ENCODE measurements at places on chromosomes 5 and 9. TPM values are rescaled to one million over a fixed set of nuclear protein-coding genes. Genes with fewer than 3 reads are reported as not detected.

DNA sequence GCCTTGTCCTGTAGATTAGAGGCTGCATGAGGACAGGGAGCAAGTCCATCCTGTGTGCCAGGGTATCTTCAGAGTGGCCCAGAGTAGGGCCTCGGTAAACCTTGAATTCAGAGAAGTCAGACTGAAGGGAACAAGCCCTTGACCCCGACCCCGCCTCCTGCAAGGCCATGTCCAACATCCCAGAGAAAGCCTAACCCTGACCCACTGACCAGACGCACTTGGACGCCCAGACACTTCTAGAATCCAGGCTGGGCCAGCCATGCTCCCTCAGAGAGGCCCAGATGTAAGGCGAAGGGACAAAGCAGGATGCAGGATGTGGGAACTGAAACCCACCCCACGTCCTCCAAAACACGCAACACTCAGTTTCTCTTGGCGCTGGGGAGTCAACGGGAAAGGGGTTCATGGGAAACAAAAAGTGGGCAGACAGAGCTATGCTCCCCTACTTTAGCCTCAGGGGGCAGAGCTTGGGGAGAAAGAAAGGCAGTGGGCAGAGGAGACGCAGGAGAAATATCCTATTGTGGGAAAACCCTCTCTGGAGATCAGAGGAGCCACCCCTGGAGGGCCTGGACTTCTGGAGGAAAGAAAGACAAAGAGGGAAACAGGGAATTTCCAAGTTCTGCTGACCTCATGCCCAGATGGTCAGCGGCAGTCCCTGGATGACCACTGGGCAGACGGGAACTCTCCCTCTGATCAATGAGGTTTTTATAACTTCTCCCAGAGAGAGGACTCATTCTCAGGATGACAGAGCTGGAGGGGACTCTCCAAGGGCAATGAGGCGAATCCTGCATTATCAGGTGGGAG, 13.0 kb downstream of the TNIP1 start:
- DNase-seq: no peak

CTXN3 gene
- not detected for total RNA-seq

DNA sequence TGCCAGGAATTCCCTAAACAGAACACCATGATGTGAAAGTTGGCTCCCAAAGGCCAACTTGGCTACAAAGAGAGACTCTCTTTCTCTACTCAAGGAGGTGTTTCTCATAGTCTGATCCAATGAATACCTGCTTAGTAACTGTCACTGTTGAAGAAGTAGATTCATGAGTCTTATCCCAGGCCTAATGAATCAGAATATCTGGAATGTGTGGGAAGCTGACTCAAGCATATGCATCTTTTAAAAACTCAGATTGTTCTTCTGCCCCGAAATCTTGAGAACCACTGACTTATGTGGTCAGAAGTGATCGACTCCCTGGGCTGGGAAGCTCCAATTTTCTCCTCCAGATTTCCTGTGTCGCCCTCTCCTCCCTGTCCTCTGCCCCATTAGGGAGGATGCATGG, 345.6 kb downstream of the PLK2 start:
- no peak for DNase-seq

DNA sequence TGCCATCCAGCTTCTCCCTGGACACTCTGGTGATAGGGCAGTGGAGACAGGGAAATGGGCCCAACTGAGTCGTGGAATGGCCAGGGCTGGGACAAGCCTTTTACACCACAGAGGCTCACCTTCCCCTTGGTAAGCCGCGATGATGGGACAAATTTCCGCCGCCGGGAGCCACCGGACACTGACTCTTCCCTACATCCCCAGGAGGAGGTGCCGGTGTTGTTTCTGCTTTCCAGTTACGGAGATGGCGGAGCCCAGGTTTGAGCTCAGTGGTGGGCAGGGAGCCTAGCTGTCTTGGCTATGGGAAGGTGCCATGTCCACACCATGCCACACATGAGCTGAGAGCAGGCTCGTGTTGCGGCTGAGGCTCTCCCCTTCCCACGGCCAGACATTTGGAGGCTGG, 19.9 kb upstream of the WNK2 start:
- DNase-seq: no peak

- DNase-seq: no peak
Measured at GRCh38 chr9:2267181-2267745, 252.1 kb downstream of the SMARCA2 start.

TLE1 gene
- 1.2 TPM for total RNA-seq

IL13 gene
- total RNA-seq: 0.51 TPM

DNA sequence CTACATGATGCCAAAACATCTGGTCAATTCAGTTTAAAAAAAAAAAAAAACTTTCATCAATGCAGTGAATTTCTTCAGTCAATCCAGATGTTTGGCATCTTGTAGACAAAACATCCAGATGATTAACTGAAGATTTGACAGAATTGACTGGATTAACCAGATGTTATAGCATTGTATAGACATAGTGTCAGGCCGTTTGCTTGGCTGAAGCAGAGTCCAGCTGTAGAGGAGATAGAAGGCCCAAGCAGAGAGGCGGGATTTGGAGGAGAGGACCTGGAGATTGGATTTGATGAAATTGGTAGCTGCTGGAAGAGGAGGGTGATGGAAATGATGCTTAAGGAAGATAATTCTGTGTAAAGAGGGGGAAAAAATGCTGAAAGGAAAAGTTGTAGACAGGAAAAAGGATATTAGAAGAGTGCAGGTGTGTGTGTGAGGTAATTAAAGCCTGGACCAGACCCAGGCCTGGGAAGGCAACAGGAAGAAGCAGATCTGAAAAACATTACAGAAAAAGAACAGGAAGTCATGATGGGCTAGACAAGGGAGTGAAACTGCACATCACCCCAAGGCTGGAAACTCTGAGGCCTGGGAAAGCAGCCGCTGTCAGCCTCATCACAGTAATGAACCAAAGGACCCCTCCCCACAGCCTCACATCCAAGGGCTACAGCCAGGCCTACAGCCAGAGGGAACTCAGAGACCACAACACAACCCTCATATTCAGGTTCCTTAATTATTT, 258.3 kb downstream of the CWC27 start:
- no peak for DNase-seq

DNA sequence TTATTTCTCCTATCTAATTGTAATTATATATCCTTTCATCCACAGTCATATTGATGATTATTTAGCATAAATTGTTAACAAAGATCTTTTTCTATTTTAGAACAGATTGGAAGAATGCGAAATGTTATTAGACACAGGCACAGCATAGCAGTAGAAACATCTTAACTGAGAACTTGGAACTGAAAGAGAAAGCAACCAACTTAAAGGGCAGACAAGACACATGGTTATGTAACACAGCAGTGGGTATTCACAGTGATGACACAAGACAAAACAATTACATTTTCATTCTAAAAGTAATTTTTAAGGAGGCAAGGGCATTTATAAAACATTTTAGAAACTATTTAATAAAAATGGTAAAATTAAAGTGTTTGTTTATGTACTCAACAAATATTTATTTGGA, 57.7 kb upstream of the MEF2C start:
- no peak for DNase-seq

HSD17B4 gene
- 22.5 TPM for total RNA-seq

DNA sequence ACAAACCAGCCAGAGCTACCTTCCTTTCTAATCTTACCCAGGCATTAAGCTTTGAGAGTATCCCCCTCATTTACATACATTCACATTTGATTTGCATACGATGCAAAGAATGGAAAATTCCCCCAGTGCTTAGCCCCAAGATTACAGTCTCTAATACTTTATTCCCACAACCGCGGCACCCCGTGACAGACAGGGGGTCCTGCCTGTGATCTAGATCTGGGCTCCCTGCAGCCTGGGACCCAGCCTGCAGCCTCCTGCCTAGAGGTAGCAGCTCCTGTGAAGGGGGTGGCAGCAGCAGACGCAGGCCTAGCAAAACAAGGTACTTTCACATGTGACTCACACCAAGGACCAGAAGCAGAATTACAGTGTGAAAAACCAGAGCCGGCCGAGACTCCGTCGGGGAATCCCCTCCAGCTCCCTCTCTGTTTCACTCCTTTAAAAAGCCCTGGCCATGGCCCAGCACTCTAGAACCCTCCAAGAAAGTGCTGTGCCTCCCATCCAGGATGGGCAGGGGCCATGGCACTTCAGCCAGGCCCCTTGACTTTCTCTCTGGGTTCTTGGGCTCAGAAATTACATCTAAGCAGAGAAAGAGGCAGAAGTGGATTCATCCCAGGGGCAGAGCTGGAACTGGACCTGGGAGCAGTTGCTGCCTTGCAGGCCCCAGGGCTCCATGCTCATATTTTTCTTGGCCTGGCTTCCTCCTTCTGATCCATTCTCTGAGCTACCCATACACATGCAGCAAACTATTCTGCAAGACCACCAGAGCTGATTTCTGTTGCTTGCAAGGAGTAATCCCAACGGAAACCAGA, 14.0 kb upstream of the TCF7 start:
- DNase-seq: peak; percentile 71

FABP6 gene
- total RNA-seq: not detected

GRCh38 chr5:20556115-20556763, 568.2 kb upstream of the CDH18 start:
- no peak for DNase-seq

ZCCHC7 gene
- 47.1 TPM for total RNA-seq

- DNase-seq: peak; percentile 47
Measured at GRCh38 chr5:76542887-76543690, 80.1 kb downstream of the F2RL2 start.

GRCh38 chr5:10343486-10343885, 10.0 kb upstream of the MARCHF6 start:
- DNase-seq: no peak

- DNase-seq: no peak
Measured at GRCh38 chr9:135983208-135984071, 22.3 kb upstream of the UBAC1 start.

DNA sequence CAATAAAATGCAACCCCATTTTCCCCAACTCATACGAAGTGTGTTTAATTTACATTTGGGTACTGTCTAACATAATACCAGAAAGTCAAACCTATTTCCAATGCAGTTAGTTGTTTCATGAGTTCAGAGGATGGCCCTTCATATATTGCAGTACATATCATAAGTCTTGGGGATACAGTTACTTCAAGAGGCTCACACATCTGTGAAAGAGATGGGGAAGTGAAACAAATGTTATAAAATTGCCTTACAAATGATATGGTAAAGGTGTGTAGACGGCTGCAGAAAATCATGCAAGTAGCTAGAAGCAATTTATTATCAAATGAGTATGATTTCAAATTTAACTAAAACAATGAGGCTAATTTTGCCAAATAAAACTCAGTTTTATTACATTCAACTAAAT, 219.0 kb upstream of the CDH12 start:
- DNase-seq: no peak

DNA sequence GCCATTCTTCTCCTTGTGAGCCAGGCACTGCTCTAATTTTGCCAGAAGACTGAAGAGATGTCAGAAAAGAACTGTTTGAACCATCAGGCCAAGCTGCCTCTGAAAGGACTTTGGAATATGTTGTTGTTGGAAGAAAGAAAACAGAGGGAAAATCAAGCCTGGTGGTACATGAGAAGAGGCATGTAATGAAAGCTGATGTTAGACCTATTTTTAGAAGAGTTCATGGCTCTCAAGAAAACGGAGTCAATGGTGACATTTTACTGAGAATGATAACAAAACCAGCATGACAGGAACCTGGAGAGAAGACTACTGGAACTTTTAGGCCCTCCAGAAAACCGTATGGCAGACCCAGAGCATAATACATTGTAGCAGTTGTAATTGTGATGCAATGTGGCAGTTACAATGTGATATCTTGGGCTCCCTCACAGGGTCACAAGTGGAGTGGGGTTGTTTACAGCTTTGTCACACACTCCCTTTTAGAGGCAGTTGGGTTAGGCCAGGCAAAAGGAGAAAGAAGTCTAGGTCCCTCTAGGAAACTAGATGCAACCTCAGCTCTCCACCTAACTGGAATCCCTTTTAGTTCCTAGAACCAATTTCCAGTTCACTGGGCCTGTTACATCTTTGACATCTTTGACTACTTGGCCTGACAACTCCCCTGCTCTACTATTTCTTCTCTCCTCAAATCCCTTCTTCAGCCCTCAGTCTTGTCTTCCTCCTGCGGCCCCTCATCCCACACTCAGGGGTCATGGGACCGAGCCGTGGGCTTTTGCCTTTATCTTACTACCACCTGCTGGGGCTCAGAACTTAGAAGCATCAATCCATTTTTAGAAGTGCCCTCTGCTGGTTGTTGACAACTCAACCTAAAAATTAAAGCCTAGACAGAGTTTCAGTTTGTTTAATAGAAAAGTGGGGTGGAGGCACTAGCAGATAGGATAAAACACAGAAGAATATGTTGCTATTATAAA, 61.2 kb upstream of the JAK2 start:
- DNase-seq: peak; percentile 41

DNA sequence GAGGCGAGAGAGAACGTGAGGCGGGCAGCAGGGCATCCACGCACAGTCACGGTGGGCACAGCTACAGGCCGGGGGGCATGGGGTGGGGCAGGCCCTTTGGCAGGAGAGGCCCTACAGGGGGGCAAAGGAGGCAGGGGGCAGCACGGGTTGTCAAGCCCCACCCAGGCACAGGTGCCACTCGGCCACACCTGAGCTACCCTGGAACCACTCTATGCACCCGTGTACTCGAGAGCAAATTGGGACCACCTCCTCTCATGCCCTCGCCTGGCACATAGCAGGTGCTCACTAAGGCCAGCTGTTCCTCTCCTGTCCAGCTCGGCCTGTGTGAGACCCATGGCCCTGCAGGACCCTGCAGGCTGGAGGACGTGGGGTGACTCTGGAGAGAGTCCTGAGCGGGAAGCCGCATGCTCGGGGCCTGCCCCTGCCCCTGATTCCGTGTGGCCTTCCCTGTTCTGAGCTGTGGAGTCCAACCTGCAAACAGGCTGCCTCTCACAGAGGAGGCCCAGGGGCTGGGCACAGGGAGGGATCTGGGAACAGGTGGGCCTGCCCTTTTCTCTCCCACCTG, 31.4 kb upstream of the SARDH start:
- no peak for DNase-seq

GABRG2 gene
- not detected for total RNA-seq

- no peak for DNase-seq
Measured at GRCh38 chr9:135217836-135218235, 130.4 kb downstream of the OLFM1 start.

- no peak for DNase-seq
Measured at GRCh38 chr5:139388198-139388821, 1.4 kb downstream of the MZB1 start.

- DNase-seq: no peak
Measured at GRCh38 chr5:139872052-139872766, 76.6 kb downstream of the PSD2 start.

TLX3 gene
- total RNA-seq: not detected

- DNase-seq: no peak
Measured at GRCh38 chr5:160209917-160210316, 19.4 kb upstream of the FABP6 start.

GRCh38 chr5:16579142-16579847, 37.5 kb downstream of the RETREG1 start:
- no peak for DNase-seq

DNA sequence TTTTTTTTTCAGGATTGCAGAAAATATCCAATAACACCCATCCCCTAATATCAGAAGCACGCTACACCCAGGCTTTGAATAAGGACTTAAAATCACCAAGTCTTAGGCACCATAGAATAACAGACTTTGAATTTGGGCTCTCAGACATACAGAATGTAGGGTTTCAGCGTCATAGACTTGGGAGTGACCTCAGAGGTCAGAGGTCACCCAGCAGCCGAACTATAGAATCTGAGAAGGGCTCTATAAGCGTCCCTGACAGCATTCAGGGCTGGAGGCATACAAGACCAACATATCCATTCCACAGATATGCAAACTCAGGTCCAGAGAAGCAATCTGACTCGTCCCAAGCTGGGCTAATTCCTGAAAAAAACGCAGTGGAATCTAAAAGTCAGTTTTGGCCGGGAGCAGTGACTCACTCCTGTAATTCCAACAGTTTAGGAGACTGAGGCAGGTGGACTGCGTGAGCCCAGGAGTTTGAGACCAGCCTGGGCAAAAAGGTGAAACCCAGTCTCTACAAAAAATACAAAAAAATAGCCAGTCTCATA, 34.7 kb downstream of the SLC6A7 start:
- DNase-seq: no peak

- no peak for DNase-seq
Measured at GRCh38 chr5:128053291-128053954, 30.1 kb upstream of the SLC12A2 start.
